ENCODE measurements at places on chromosomes 5 and 9. TPM values are rescaled to one million over a fixed set of nuclear protein-coding genes. Genes with fewer than 3 reads are reported as not detected.
A peak's percentile ranks its signal among the peaks of the same experiment; 100 is the strongest.

The CDHR2 gene
- total RNA-seq = not detected

The SNX18 gene
- 39.2 TPM for total RNA-seq

The TTC23L gene
- 0.55 TPM for total RNA-seq

The NDUFA8 gene
- 43.4 TPM for total RNA-seq

The PCDHB5 gene
- 7.5 TPM for total RNA-seq

The PCDHGA9 gene
- 4.0 TPM for total RNA-seq

DNA sequence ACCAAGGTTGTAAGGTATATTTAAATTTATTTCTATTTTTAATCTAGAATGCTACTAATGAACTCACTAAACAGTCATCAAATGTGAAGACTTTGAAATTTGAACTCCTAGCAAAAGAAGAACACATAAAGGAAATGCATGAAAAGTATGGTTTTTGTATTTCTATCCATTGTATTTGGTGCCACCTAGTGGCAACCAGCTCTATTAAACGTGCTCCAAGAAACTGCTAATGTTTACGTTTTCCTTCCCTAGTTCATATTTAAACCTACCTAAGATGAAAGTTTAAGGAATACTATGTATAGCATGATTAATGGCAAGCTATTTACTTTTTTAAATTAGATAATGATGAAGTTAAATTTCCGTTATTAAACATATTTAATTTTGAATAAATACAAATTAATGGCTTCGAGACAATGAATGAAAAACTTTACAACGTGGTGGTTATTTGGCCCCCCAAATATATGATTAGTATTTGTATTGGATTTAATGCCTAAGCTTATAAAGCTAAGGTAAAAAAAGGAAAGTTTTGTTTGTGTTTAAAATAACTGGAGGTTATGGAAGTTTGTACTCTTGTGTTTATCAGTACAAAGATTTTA lies 115.9 kb upstream of the SH3GL2 start:
- no peak for DNase-seq

GRCh38 chr5:112254303-112254702 lies 164.8 kb downstream of the EPB41L4A start:
- DNase-seq = no peak

- no peak for DNase-seq
Observed at GRCh38 chr9:113522858-113523257, 59.3 kb downstream of the RGS3 start.

- DNase-seq = no peak
Observed at GRCh38 chr5:81391-82021, 10.5 kb upstream of the PLEKHG4B start.

DNA sequence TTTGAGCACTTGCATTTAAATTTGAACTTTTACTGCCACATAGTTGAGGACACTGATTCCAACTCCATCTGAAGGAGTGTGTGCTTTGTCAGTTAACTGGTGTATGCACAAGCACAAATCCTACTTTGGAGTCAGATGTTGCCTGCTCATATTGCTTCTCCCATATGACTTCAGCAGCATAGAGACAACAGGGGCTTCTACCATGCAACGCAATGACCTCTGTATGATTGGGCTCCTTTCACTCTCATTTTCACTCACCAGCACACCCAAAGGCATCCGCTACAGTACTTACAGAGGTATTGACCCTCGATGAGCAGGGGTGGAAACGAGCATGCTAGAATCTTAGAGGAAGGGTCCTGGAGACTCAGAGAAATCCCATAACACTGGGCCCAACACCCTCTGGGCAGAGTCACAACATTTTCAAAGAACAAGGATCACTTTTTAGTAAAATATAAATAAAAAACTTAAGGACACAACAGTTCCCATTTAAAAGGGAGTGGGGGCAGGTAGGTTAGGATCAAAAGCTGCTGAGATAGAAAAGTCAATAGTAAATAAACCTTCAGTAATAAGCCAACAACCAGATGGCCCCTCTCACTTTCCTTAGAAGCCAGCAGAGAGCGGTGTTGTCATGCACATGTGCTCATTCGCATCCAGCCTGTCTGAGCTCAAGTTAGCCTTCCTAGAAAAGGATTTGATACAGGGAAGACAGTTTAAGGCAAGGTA lies 203.8 kb downstream of the SNCAIP start:
- DNase-seq = peak; percentile 84

- DNase-seq = no peak
Observed at GRCh38 chr5:80860924-80861613, 99.1 kb upstream of the RASGRF2 start.

GRCh38 chr9:20023961-20024571 lies 235.2 kb upstream of the SLC24A2 start:
- DNase-seq = no peak

DNA sequence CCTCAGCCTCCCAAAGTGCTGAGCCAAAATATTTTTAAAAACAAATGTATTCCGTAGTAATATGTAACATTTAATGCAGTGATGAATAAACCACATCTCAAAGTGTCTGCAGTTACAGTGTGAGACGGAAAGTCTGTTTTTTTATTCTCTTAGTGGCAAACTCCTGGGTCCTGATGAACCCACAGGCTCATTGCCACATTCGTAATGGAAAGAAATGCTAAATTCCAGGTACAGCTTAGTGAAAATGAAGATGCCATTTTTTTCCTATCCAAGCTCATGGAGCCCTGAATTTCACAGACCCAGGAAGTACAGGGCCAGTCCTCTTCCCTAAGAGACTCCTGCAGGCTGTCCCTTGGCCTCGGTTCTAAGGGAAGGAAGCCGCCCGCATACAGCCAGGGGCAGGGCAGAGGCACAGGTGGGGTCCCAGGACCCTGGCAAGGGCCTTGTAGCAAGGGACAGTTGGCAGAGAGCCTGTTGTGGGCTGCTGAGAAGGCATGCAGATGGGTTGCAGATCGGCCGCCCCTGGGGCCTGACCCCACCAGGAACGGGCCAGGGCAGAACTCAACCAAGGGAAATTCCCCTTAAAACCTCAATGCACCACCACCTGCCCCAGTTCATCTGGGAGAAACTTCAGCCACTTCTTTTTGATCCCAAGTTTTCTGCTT lies 36.2 kb downstream of the IPPK start:
- DNase-seq = no peak

DNA sequence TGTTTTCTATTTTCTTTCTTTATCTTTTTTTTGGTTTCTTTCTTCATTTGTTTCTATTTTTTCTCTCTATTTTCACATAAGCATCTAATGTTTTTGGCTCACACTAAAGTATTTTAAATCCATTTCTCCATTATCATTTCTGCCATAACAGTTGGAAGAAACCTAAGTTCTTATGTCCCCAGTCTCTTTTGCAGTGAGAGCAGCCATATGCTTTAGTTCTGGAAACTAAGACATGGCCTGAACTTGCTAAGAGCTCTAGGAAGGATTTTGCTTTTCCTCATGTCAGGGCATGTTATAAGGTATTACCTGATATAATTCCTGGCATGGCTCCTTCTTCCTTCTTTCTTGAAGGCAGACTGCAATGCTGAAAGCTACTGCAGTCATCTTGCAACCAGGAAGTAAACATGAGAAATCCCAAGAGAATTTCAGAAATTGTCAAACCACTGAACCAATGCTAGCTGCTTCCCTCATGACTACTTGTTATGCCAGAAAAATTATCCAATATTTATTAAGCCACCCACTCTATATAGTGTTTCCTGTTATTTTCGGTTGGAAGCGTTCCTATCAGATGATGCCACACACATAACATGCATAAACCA lies 171.1 kb downstream of the TAF11L14 start:
- DNase-seq = no peak

- no peak for DNase-seq
Observed at GRCh38 chr9:89996773-89997172, 392.0 kb downstream of the GADD45G start.

- peak; percentile 80 for DNase-seq
Observed at GRCh38 chr5:96807075-96807654, 580 bp downstream of the ERAP1 start.

GRCh38 chr5:95734906-95735305 lies 3.8 kb downstream of the RHOBTB3 start:
- no peak for DNase-seq

DNA sequence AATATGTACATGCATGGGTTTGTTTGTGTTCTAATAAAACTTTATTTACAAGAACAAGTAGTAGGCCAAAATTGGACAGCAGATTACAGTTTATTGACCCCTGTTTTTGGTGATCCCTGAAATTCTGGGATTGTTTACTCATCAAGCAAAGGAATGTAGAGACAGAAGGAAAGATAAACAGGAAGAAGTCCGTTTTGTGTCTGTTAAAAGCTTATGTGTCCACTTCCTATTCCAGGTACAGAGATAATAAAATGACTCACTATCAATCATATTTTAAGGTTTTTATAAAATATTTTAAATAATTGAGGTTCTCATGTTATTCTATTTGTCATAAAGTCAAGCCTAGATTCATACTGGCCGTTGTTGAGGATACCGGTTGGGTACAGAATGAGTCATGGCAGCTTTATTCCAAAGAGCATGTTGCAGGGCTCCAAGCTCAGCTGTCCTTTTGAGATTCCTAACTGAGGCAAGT lies 214.9 kb upstream of the DAB2 start:
- DNase-seq = no peak

DNA sequence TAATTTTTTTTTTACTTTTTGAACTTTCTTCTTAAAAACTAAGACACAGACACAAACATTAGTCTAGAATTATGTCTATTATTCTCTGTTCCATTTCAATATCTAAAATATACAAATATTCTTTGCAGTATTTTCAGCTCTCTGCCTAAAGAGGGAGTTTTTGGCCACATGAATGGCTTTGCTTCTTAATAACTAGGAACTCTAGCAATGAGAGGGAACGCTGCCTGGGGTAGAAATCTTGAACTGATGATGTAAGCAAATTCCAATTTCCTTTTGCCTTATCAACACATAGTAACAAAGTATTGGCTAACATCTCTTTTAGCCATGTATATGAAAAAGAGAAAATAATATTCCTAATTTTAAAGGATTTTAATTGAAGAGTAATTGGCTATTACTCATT lies 51.9 kb downstream of the SLC25A46 start:
- peak; percentile 14 for DNase-seq

Measured in left lung (tissue), 14 donors.